Nucleus accumbens (tissue), 56 donors: ENCODE measurements at places on chromosomes 2 and 18.

DNA sequence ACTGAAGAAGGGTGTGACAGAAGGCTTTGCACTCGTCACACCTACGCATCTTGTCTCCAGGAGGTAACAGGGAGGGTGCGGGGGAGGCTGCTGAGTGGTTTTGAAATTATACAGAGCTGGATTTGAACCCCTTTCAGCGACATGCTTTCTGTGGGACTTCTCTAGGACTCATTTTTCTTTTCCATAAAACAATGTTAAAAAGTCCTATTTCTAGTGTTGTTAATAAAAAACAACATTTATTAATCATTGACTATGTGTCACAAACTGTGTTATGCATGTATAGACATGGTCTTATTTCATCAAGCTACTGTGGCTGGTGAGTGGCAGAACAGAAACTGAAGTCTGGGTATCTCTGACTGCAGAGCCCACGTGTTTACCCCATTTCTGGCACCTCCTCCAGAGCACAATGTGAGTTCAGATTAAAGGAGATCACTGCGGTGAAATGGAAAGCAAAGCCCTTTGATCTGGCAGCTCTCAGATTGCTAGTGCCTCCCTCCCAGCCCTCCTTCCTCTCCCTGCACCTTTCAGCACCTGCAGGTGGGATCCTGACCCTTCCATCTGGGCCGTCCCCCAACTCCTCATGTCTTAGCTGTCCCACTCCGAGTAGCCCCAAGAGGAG lies 315.5 kb upstream of the MYT1L start:
- DNase-seq = no peak

- no peak for DNase-seq
Observed at GRCh38 chr2:191499874-191500565, 177.9 kb upstream of the NABP1 start.

GRCh38 chr18:36066686-36067054 lies 689 bp downstream of the RPRD1A start:
- DNase-seq = no peak

GRCh38 chr2:204505946-204506345 lies 39.3 kb upstream of the PARD3B start:
- DNase-seq = no peak

- DNase-seq = no peak
Observed at GRCh38 chr2:12967804-12968203, 251.1 kb downstream of the TRIB2 start.

- no peak for DNase-seq
Observed at GRCh38 chr2:101151859-101152271, 683 bp upstream of the TBC1D8 start.

GRCh38 chr2:170222298-170222697 lies 44.4 kb downstream of the MYO3B start:
- no peak for DNase-seq

DNA sequence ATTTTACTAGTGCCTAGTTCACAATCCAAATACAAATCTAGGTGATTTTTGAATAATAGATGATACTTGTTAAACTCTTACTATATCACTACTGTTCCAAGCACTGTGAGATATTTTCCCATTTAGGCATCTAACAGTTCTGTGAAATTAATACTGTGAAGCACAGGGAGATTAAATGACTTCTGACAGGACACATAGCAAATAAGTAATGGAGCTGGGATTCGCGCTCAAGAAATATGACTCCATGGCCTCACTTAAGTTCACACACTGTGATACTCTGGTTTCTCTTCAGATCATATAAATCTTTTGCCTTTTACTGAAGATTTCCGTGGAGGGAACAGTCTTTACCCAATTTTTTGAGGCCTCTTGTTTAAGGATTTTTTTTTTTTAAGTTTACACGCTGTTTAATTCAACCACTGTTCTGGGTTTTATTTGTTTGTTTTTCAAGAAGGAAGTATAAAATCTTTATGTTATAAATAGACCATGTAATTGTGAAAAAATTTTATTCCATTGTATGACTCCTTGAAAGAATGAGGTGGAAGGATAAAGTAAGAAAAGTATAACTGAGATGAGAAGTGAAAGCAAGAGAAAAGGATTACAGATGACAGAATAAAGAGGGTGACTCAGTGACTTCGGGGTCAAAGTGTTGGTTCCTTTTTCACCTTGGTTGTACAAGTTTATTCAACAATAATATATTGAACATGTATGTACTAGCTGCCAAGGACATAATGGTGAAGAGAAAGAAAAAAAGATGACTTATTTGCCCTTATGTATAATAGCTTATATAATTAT lies 30.2 kb downstream of the RBM45 start:
- no peak for DNase-seq

DNA sequence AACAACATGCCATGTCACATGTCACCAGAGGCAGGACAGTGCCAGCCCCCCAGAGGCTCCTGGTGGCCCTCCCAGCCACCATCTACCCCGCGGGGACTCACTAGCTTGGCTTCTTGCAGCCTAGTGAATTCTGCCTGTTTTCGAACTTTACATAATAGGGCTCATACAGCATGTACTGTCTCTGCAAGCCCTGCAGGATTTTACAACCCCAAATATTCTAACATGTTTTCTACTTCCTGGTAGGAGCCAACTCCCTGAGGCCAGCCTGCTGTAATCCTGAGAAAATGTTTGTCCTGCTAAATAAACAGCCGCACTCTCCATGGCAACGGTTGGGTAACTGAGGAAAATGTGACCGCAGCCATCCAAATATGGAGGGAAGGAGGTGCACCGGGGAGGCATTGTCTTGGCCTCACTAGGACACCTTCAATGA lies 2.7 kb downstream of the PER2 start:
- DNase-seq = no peak

DNA sequence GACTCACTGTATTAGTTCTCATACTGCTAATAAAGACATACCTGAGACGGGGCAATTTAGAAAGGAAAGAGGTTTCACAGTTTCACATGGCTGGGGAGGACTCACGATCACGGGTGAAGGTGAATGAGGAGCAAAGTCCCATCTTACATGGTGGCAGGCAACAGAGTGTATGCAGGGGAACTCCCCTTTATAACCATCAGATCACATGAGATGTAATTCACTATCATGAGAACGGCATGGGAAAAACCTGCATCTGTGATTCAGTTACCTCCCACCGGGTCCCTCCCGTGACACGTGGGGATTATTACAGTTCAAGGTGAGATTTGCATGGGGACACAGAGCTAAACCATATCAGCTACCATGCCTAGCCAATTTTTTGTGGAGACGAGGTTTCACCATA lies 168.2 kb downstream of the NEDD4L start:
- DNase-seq = no peak

DNA sequence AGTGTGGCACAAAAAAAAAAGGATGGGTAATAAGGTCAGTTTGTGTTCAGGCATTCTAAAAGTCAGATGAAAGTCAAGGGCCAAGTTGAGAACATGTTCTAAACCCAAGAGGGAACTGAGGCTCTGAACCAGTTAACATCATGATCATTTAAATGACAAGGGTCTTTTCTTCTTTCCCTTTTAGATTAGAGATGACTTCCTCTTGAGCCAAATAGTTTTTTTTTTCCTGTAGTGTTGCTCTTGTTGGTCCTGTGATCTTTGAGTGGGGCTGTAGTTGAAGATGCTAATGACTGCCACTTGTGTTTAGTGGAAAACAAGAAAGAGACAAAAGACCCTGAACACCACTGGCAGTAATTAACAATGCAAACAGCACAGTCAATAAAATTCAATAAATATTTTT lies 482.7 kb upstream of the SYT4 start:
- DNase-seq = no peak

DNA sequence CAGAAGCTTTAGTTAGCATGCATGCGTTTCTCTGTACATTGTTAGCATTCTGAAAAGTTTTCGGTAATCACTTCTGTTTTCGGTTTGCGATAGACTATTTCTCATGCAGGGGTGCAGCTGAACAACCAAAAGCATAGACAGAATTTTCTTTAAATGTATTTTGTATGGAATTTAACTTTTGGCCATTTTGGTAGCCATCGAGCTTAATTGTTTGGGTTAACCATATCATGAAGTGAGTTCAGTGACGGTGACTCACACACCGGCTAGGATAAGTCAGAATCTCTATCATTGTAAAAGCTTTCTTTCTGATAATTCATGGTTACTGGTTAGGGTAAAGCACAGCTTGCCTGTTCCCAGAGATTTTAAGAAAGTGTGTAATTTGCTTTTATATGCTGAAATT lies 107.2 kb downstream of the CD226 start:
- DNase-seq = no peak

DNA sequence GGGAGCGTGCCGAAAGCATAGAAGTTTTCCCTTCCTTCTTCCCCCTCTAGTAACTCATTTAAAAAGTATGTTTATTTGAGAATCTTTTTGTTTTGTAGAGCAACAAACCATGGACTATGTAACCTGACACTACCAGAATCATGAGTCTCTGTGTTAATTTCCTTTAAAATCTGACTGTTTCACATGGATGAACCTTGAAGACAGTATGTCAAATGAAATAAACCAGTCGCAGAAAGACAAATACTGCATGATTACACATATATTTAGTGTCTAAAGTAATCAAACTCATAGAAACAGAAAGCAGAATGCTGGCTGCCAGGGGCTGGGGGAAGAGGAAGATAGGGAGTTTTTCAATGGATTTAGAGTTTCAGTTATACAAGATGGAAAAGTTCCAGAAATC lies 32.3 kb downstream of the PTPN2 start:
- DNase-seq = no peak

DNA sequence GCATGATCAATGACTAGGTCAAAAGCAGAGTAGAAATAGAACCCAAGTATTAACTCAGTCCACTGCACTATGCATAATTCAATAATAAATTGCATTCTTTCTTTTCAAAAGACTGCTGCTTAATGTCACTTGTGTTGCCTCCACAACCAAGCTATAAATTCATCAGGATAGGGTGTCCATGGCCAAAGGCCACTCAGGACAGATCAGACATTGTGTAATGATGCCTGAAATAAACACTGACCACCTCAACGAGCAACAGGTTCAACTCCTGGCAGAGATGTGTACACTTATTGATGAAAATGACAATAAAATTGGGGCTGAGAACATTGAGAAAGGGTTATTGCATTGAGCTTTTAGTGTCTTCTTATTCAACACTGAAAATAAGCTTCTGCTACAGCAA lies 194.5 kb upstream of the SPOPL start:
- no peak for DNase-seq
